ENCODE measurements at places on chromosomes 12 and 14.
A peak's percentile ranks its signal among the peaks of the same experiment; 100 is the strongest.

DNA sequence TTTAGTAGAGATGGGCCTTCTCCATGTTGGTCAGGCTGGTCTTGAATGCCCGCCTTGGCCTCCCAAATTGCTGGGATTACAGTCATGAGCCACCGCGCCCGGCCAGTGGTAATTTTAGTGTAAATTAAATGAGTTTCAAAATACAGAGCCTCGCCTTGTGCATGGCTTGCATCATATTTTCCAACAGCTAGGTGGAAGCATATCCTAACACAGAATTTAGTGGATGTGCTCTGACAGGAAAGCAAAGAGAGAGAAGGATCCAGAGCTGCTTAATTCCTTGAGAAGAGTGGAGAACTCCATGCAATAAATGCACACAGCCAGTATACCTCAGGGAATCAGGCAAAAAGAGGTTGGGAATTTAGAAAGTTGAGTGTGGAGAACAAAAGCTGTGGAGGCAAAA lies 2.5 kb downstream of the OR6C2 start:
- no peak for DNase-seq

- no peak for DNase-seq
Observed at GRCh38 chr12:123937707-123938591, 34.7 kb downstream of the CCDC92 start.

DNA sequence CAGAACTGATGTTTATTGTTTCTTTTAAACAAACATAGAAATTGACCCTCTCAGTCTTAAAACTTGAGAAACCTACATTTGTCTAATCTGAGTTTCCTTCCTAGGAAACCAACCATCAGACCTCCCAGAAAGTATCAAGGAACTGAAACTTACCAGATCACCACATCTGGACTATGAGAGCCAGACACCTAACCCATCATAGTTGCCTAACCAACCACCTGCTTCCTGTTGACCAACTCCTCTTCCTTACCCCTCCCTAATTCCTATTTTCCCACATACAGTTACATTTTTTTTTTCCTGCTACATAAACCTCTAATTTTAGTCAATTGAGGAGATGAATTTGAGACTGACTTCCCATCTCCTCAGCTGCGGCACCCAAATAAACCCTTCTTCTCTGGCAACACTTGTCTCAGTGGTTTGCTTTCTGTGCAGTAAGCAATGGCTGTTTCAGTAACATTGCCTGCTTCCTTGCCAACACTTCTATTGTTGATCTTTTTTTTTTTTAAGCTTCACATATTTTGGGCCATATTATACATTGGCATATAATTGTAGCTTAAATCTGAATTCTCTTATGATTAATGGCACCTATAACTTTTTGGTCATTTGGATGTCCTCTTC lies 34.3 kb downstream of the KLRD1 start:
- DNase-seq, result no peak

DNA sequence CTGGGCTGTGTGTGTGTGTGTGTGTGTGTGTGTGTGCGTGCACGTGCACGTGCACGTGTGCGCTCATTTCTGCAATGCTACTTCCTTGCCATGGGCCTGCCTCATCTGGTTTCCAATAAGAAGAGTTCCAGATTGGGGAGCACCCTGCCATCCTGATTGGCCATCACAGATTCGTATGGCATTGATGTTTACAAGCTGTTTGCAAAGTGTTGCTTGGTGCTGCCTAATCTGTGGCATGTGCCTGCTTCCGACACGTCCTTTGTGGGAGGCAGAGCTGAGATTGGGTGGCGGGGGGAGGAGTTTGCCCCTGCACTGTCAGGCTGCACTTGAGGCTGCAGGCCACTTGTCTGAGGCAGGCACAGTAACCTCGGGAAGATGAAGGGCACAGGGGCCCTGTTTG lies 39.2 kb downstream of the SAMD4A start:
- peak; percentile 79 for DNase-seq

DNA sequence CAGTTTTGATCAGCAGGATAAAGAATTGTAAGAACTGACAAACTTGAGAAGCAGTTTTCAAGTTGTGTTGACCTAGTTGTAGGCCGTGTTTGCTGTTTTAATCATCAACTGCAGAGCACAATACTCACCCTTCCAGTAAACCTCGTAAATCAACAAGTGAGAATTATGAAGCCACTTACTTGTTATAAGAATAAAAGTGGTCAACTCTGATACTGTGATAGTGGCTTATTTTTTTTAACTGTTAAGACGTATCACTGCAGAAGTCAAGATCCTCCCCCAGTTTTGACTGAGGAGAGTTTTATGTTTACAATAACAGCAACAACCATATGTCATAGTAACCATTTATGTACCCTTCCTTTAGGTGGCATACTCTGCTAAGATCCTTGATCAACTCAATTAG lies 100.8 kb upstream of the DACT1 start:
- DNase-seq, result no peak

DNA sequence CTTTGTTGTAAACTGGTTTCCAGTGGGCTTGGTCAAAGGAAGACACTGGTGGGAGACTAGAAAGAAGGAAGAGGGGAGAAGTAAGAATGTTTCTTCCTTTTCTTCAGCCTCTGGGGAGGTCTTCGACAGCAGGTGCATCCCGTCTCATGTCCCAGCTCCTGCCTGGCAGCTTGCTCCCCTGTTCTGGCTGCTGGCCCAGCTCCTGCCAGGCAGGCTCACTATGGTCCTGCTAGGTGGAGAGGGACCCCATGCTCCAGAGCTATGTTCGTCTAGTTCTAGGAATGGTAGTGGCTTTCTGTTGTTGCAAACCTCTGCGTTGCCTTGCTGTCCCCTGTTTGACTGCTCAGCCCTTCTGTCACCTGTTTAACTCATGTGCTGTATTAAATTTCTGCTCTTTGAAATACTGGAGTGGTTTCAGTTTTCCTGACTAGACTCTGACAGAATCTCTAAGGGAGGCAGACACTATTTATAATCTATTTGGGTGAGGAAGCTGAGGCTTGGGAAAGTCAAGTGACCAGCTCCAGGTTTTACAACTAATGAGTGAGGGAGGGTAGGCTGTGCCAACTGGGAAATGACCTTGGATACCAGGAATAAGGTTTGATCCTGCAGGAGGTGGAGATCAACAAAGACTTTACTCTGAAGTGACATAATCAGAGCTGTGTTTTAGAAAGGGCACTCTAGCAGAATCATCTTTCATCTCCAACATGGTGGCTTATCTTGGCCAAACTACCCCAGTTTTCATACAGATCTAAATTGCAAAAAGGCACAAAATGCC lies 94.7 kb upstream of the DDHD1 start:
- no peak for DNase-seq

GRCh38 chr12:16350682-16351081 lies 3.2 kb downstream of the MGST1 start:
- peak; percentile 41 for DNase-seq

- DNase-seq, result no peak
Observed at GRCh38 chr12:53194973-53195372, 12.1 kb downstream of the ITGB7 start.

- DNase-seq, result no peak
Observed at GRCh38 chr12:106997916-106998315, 11.0 kb upstream of the MTERF2 start.

DNA sequence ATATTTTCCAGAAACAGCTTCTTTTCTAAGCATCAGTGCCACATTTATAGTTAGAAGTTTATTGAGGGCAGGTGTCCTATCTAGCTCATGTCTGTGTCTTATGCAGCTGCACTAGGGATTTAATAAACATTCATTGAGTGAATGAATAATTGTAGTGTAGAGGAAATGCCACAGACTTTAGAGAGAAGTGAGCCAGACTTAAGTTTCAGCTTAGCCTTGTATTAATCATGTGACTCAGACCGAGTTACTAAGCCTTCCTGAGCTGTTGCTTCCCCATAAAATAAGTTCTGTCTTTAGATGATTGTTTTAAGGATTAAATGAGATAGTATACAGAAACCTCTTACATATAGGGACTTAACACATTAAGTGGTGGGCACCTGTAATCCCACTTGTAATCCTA lies 236.1 kb upstream of the DDHD1 start:
- DNase-seq, result no peak

- DNase-seq, result no peak
Observed at GRCh38 chr12:43008953-43009845, 419.7 kb upstream of the PRICKLE1 start.

DNA sequence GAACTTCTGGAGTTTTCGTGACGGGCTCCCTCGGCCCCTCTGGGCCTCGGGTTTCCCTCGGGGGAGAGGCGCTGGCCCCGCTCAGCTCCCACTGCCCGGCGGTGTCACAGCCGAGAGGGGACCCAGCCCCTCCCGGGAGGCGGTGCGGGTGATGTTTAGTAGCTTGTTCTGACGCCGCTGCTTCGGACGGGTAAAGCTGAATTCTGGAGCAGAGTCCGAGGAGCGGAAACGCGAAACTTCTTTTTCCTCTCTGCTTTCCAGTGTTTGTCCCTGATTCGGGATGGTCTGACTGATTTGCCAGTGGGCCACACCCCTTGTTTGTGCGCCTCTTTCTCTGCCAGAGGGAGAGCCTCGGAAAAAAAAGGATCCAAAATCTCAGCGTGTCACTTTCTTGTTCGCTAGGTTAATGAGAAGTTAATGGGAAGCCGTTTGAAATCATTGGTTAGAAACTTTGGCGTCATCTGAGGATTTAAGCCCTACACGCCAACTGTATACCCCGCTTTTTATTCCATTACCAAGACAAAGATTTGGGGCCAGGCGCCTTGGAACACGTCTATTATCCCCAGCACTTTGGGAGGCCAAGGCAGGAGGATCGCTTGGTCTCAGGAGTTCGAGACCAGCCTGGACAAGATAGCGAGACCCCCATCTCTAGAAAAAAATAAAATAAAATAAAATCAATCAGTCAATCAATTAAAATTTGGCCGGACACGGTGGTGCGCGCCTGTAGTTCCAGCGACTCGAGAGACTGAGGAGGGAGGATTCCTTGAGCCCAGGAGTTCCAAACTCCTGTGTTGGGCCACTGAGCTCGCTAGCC lies 756 bp downstream of the TULP3 start:
- DNase-seq, result no peak

All from GM04503 (cell line).